ENCODE measurements at places on chromosomes 2 and 18.

DNA sequence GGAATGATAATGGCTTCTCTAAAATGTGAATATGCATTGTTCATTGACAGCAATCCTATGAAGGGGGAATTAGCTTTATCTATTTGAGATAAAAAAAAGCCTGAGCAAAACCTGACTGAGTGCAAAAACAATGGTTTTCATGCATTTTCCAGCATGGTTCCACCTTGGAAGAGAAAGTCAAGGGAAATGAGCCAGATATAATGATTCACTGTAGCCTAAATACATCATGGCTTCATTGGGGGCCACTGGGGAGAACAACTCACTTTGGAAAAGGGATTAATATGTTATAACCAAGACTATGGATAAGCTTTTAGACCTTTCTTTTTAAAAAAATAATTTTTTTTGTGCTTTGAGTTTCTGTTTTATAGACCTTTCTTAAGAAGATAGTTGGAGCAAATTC, 679.7 kb downstream of the NYAP2 start:
- DNase-seq, result no peak

- no peak for DNase-seq
Observed at GRCh38 chr2:32572737-32573136, 55.1 kb upstream of the TTC27 start.

- DNase-seq, result no peak
Observed at GRCh38 chr18:62537042-62537894, 14.4 kb downstream of the ZCCHC2 start.

- no peak for DNase-seq
Observed at GRCh38 chr2:220572385-220572784, 945.0 kb downstream of the SLC4A3 start.

- no peak for DNase-seq
Observed at GRCh38 chr2:218245214-218245613, 15.6 kb upstream of the GPBAR1 start.

- DNase-seq, result no peak
Observed at GRCh38 chr18:8448130-8448529, 161.1 kb upstream of the RAB12 start.

DNA sequence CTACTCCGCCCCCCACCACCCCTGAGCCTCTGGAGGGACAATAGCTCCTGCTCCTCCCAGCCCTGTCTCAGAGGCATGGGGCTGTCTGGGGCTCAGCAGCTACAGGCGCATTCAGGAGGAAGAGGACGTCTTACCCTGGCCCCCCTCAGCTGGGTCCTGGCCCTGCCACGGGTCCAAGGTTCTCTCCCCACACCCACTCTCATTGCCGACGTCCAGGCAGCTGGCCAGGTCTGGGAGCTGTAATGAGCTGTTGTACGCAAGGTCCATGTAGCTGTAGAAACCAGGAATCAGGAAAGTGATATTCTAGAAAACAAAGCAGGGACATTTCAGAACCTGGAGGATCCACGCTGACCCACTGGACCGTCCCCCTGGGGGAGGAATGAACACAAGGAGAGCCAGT, 13.5 kb downstream of the PASK start:
- no peak for DNase-seq

GRCh38 chr2:121530212-121530705, 421 bp upstream of the RNU4ATAC start:
- peak; percentile 76 for DNase-seq

DNA sequence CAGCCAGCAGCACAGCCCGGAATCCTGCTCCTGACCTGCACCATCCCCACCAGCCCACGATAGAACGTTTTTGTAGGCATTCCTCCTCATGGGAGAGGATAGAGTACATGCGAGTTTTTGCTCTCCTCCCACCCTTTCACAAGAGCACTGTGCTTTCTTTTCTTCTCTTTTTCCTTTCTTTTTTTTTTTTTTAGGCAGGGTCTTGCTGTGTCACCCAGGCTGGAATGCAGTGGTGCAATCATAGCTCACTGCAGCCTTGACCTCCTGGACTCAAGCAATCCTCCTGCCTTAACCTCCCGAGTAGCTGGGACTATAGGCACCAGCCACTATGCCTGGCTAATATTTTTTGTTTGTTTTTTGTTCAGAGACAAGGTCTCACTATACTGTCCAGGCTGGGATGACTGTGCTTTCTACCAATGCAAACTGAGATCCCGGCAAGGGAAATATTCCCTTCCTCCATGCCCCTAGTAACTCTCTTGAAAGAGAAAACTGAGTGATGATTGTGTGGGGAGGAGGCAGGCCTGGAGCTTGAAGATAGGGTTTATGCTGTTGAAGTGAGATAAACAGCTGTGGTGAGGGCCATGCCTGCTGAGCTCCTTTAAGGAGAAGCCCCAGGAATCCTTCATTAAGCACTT, 82.6 kb upstream of the TXNDC2 start:
- no peak for DNase-seq

GRCh38 chr2:38394903-38395341, 17.8 kb upstream of the ATL2 start:
- no peak for DNase-seq

GRCh38 chr2:144323946-144324345, 196.0 kb downstream of the ZEB2 start:
- DNase-seq, result no peak

GRCh38 chr18:50981381-50981780, 13.5 kb downstream of the ELAC1 start:
- no peak for DNase-seq

DNA sequence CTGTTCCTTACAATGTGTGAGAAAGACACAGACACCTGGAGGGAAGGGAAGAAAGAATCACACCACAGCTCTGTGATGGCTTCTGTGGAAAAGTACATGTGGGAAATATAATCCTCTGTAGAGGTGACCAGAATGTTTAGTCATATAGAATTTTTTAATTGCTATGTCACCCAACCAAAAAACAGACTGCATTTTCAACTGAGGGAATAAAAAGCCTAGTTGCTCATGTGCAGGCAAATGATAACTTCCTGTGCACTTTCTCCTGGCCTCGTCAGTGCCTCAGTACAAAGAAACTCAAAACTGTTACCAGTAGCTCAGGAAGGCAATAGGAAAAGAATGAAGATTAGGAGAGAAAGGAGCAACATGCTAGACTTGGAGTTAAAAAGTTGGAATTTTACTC, 326.8 kb downstream of the OSR1 start:
- DNase-seq, result no peak

DNA sequence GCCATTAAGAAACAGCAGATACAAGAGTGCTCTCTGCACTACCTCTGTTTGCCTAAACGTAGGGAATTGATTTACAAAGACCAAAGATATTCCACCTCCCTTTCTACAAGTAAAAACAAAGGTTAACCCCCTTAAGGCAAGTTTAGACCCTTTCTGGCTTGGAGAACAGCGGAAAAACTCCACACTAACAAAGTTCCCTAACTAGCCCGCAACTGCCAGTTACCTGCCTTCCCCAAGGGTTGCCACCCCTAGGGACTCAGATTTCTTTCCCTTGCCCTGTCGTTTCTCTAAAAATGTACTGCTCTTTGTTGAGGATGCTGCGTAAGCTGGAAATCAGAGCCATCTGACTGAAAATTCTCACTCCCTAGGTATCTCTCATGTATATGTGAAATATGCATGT, 627.5 kb upstream of the SOX11 start:
- no peak for DNase-seq

DNA sequence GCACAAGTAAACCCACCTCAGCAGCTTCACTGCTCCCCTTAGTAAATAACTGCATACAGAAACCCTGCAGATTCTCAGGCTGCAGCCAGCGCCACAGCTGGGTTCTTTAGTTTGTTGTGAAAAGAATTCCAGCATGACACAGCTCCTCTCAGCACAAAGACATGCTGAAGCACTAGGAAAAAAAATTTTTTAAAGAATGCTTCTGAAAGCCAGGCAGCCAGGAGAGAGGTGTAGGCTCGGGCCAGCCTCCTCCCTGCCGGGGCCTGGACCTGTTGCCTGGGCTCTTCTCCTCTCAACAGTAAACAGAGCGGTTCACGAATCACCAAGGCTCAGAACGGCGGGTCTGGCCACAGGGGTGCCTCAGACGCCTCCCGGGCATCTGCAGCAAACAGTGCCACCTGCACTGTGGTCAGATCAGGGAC, 95.7 kb upstream of the POU3F3 start:
- no peak for DNase-seq

GRCh38 chr2:84972932-84973331, 2.0 kb downstream of the KCMF1 start:
- DNase-seq, result no peak

GRCh38 chr2:224884188-224884587, 158.1 kb downstream of the DOCK10 start:
- no peak for DNase-seq

DNA sequence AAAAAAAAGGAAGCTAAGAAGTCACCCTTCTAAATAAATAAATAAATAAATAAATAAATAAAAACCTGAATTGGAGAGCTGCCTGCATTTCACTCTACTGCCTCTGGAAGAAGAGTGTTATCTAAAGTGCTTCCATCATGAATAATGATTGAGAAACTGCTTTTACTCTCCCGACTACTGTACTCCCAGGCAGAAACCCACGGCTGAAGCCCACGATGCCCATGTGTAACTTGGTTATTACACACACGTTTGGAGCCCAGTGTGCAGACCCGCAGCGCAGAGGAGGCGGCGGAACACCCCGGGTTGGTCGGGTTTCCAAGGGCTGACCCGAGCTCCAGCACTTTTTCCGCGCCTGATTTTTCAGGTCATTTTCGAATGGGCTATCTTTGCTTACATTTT, 697 bp upstream of the SPATS2L start:
- no peak for DNase-seq
